ENCODE measurements at places on chromosomes 3 and 15. TPM values are rescaled to one million over a fixed set of nuclear protein-coding genes. Genes with fewer than 3 reads are reported as not detected.

GRCh38 chr3:100210772-100211135, 50.0 kb upstream of the TBC1D23 start:
- no peak for DNase-seq

DNA sequence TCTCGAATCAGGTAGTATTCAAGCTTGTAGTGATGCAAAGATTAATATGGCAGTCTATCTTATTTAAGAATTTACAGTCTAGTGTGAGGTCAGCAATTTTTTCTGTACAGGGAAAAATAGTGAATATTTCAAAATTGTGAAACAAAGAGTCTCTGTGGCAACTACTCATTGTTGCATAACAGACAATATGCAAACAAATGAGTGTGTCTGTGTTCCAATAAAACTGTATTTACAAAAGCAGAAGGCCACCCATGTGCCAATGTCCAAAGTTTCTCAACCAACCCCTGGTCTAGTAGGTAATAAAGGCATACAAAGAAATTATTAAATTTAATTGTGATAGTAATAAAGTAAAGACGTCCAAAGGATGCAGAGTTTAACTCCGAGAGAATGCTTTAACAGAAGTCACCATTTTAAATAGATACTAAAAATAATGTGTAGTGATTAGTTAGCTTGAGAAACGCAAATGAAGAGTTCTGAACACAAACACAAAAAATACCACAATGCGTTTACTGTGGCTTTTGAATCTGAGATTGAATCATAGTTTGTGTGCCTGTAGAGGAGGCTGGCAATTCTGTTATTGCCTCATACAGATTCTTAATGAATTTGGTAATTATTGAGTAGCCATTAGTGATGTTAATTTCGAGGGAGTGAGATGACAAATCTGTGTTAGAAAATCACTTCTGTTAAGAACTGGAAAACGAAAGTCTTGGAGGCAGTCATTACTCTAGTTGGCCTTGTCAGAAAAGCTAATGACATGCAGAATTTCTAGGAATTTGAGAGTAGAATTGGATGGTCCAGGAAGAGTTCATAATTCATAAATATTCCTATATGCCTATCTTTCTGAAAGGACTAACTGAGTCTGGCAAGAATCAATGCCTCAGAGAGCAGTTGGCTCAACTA, 48.7 kb downstream of the CADM2 start:
- DNase-seq, result no peak

DNA sequence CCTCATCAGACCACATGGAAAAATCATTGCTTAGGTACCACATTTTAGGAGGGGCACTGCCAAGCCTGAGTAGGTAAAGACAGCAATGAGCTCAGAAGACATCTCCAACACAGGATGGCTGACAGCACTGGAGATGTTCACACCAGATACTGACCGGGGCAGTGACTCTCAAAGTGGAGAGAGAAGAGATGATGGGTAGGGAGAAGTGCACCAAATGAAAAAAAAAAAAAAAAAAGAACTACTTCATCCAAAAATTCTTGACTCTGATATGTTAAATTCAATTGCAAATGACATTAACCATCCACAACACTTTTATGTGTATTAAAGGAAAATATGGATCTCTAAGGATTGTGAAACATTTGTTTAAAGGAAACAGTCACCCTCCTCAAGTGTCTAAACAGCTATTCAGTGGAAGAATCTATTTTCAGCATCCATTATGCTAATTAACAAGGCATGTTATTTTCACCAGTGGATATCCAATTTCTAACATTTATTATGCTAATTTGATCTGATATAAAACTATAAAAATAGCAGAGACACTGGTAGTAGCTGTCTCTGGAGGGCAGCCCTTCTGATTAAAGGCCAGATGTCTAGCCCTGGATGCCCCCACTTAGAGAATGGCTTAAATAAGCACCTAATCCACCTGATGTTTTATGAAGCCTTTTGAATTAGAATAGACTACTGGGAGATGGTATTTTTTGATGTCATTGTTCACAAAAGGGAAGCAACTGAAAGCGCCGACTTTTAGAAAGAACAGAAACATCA, 48.2 kb upstream of the VGLL4 start:
- no peak for DNase-seq

Gene CCDC14
- total RNA-seq, result 69.5 TPM

DNA sequence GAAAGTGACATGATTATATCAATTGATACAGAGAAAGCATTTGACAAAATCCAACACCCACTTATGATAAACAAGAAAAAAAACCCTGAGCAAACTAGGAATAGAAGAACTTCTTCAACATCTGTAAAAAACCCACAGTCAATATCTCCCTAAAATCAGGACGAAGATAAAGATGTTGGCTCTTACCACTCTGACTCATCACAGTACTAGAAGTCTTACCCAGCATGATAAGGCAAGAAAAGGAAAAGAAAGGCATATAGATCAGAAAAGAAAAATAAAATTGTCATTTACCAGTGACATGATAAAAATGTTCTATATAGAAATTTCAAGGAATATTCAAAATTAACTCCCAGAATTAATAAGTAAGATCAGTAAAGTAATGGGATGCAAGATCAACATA, 7.2 kb upstream of the FBXW12 start:
- no peak for DNase-seq

Gene TIMP4
- total RNA-seq, result 2.0 TPM

DNA sequence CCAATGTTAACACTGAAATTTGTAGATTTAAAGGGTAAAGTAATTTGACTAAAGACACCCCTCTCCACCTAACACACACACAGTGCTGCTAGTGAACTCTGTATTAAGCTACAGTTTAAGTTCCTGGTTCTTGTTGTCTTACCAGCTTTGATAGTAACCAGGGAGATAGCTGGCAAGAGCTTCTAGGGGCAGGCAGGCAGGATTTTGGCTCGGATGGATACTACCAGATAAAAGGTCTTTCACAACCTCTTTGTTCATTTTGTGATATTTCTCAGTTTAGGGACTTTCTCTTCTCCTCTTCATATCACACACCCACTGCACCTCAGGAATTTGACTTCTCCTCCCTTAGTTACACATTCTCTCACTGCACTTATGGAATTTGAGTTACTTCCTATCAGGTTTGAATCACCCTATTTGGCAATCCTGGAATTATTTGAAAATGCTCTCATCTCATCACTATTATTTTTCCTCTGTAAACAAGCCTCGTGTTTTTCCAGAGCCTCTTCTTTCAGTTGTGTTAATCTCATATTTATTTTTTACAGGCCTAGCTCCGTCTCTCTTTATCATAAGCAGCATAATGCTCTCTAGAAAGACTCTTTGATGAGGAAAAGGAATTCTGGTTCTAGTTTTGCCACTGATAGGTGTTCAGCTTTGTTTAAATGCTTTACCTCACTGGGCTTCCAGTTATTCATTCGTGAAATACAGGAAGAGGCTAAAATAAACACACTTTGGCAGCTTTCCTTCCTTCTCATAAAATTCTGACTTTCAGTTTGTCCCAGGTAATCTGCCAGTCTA, 23.0 kb upstream of the CLDN1 start:
- DNase-seq, result no peak

- DNase-seq, result peak; percentile 75
Measured at GRCh38 chr15:101014921-101015841, 96.0 kb downstream of the LRRK1 start.

Gene ACTC1
- not detected for total RNA-seq

- no peak for DNase-seq
Measured at GRCh38 chr15:53555226-53555625, 204.2 kb downstream of the WDR72 start.

DNA sequence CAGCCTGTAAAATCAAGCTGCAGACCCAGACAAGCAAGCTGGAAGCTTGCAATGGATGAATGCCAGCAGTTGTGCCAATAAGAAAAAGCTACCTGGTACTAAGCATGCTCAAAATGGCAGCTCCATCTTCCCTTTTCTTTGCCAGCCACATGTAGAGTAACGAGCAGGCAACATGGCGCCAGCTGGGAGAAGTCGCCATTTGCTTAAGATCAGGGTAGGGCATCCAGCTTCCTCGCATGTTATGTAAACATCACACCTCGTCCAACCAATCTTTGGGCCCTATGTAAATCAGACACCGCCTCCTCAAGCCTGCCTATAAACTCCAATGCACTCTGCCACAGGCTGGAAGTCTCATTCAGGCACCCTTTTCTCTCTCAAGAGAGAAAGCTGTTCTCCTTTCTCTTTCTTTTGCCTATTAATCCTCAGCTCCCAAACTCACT, 973.9 kb downstream of the FHIT start:
- DNase-seq, result no peak

Gene CCDC50
- 53.3 TPM for total RNA-seq

DNA sequence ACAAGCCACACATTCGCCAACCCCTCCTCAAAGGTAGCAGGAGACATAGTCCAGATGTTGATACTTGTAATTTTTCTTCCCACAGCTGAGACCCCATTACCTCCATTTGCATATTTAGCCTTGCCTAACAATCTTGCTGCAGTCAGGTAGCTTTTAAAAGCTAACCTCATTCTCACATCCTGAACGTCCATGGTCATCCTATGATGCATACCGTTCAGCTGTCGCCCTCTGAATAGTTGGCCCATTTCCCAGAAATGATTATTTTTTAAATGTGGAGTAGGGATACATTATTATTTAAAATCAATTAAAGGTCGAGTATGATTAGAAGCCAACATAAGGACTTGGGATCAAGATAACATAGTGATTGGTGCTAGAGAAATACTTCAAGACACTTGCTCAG, 165.0 kb downstream of the MEX3B start:
- no peak for DNase-seq

Gene GCSAM
- 0.17 TPM for total RNA-seq

Gene PATL2
- 2.6 TPM for total RNA-seq

Gene NPAP1
- total RNA-seq, result not detected

Gene HACD2
- 60.3 TPM for total RNA-seq

Gene LSAMP
- 1.1 TPM for total RNA-seq

- DNase-seq, result no peak
Measured at GRCh38 chr3:124680521-124680920, 49.7 kb upstream of the UMPS start.

GRCh38 chr15:84034578-84035398, 200.8 kb upstream of the GOLGA6L4 start:
- no peak for DNase-seq

Gene PLCH1
- total RNA-seq, result 8.2 TPM

DNA sequence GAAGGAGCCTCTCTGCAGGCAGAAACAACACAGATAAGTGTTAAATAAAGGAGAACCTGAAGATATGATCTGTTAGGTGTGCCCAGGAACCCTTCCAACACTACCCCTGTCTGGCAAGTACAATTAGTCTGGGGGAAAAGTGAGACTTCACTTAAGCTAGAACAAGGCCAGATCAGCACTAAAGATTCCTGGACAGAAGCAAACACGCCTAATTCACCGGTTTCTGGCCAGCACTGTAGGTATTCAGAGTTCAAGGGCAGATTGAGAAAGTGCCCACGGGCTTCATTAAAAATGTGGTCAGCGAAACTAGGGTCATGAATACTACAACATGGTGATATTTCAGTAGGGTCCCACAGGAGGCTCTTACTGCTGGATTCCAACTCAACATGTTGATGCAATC, 28.6 kb upstream of the OR5K1 start:
- no peak for DNase-seq

Gene HCLS1
- 10.0 TPM for total RNA-seq

GRCh38 chr3:111762537-111762936, 96.5 kb upstream of the PHLDB2 start:
- DNase-seq, result no peak

GRCh38 chr3:123759871-123760270, 124.3 kb downstream of the MYLK start:
- no peak for DNase-seq

Gene UNC13C
- total RNA-seq, result 0.13 TPM

- no peak for DNase-seq
Measured at GRCh38 chr3:113537155-113537554, 4.8 kb downstream of the SIDT1 start.

GRCh38 chr3:71905426-71905825, 120.5 kb upstream of the PROK2 start:
- no peak for DNase-seq

Gene TADA3
- 66.4 TPM for total RNA-seq

- no peak for DNase-seq
Measured at GRCh38 chr15:74364936-74365597, 2.4 kb downstream of the CYP11A1 start.

Gene NDN
- 17.8 TPM for total RNA-seq

DNA sequence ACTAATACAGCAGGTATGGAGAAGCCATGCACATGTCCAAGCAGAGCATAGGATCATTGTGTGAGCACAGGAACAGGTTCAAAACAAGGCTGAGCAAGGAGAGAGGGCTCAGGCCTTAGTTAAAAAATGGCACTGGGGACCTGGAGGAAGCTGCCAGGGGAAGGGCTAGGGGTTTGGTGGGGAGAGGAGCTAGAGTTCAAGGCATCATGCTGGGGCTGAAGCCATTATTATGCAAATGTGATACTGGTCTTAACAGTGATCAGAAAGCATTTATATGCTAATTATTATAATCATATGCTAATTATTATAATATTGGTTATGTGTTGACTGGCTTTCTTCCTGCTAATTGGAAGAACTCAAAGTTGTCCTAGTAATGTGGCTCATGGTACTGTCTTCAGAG, 546.0 kb upstream of the CFAP20DC start:
- no peak for DNase-seq

DNA sequence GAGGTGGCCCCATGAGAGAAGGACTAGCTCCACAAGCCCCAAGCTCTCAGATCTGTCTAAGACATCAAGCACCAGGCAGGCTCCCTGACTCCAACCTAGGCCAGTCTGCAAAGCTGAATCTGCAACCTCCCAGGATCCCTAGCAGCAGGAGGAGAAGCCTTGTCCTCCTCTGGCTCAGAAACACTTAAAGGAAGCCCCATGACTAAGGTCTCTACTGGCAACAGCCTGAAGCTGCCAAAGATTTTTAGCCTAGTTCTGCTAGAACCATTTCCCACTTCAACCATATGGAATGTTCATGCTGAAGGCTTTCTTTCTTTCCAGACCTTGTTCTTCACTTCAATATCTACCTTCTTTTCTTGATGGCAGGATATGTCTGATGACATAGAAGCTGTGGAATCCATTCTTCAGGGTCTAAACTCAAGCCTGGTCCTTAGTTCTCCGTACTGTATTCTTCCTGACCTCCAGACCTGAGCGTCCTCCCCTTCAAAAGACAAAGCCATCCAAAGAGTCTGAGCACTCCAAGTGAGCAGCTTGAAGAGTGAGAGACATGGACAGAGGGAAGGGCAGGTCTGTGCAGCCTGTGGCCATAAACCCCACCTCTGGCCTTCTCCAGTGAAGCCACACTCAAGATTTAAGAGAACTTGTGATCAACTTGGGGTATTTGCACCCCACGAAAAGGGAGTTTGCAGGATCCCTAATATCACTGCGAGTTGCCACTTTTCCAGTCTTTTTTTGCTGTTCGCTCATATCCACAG, 23.1 kb downstream of the SST start:
- DNase-seq, result no peak

All from colonic mucosa (tissue), 4 donors.